ENCODE measurements at places on chromosomes 1 and 21.
A peak's percentile ranks its signal among the peaks of the same experiment; 100 is the strongest.

- no peak for DNase-seq
Observed at GRCh38 chr1:208235356-208235981, 8.7 kb downstream of the PLXNA2 start.

DNA sequence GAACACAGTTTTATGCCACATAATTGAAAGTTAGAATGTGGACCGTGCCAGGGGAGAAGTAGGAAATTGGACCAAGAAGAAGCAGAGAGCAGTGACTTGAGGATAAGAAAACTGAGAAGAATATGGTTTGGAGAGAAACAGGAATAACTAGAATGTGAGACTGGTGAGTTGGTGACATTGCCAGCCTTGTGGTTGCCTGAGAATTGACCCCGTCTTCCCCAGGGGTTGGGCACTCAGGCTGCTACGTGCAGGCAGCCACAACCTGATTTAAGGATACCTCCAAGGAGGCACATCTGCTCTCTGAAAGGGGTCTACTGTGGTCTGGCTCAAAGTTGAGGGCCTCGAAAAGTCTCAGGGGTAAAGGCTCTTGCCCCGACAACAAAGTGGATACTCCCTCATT, 112.1 kb upstream of the ARTN start:
- DNase-seq: no peak

GRCh38 chr1:1356796-1357401, 1.5 kb downstream of the MXRA8 start:
- no peak for DNase-seq

- no peak for DNase-seq
Observed at GRCh38 chr1:159000070-159000409, 9.7 kb upstream of the IFI16 start.

GRCh38 chr1:33255347-33256220, 708 bp upstream of the ZNF362 start:
- peak; percentile 87 for DNase-seq

GRCh38 chr21:33473344-33473743, 6.4 kb downstream of the TMEM50B start:
- DNase-seq: no peak

DNA sequence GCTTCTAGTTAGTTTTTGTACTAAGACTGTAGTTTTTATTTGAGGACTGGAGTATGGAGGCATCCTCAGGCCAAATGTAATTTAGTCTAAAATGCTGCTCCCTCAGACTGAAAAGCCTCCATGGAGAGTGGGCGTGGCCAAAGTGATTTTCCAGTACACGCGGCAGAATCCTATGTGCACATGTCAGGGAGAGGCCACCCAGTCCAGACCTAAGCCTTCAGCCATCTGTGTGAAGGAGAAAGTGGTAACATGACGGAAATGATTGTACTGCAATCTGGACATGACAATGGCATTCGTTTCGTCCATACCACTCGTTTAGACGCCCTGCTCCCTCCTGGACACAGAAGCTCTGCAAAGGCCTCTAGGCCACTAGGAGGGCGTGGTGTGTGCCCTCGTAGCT, 56.2 kb downstream of the PCP4 start:
- no peak for DNase-seq

- no peak for DNase-seq
Observed at GRCh38 chr1:67552336-67552759, 122.1 kb upstream of the SERBP1 start.

GRCh38 chr1:245901037-245901436, 606.0 kb downstream of the SMYD3 start:
- no peak for DNase-seq
